ENCODE measurements at places on chromosomes 12 and 14.

- DNase-seq: no peak
Observed at GRCh38 chr12:117024961-117025480, 74.2 kb downstream of the TESC start.

DNA sequence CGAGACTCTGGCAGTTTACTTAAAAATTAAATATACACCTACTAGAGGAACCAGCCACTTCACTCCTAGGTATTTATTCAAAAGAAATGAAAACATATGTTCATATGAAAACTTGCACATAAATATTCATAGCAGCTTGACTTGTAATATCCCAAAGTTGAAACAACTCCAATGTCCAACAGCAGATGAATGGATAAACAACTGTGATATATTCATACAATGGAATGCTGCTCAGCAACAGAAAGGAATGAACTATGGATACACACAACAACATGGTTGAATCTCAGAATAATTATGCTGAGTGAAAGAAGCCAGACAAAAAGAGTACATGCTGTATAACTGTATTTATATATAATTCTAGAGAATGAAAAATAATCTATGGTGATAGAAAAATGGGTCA is 53.4 kb upstream of the DACT1 start:
- DNase-seq: no peak

GRCh38 chr12:74941670-74942069 is 268.0 kb downstream of the KCNC2 start:
- DNase-seq: no peak

DNA sequence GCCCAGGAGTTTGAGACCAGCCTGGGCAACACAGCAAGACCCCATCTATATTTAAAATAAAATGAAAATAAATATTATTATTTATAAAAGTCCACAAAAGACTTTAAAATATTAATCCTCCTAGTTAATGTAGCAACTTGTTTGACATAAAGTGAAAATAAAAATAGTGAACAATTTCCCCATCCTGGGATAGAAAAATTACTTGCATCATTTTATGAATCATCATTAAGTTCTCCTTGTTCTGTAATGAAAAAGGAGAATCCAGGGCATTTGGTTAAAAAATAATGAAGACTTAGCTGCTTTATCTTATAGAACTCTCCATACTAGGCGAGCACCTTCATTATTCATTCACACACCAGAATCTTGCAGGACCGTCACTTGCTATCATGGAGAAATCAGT is 66.1 kb downstream of the ELK3 start:
- DNase-seq: no peak

DNA sequence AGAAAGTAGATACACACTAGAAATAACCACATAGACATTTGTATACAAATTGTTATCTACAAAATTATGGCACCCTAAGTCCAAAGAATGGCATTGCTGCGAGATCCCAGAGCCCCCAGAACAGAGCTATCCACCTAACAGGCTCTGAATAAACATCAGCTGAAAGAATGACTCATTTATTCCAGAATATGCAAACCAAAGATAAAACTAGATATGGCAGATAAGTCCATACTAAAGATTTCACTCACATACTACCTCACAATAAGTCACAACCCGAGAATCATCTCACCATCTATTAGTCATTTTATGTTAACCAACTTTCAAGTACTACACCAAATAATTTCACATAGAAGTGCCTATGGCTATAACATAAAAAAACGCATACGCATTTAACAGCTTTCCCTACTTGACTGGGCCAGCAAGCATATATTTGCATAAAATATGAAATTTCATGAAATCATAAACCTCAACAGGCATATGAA is 5.6 kb downstream of the CNIH1 start:
- no peak for DNase-seq

- no peak for DNase-seq
Observed at GRCh38 chr12:2336409-2336829, 283.6 kb downstream of the CACNA1C start.

DNA sequence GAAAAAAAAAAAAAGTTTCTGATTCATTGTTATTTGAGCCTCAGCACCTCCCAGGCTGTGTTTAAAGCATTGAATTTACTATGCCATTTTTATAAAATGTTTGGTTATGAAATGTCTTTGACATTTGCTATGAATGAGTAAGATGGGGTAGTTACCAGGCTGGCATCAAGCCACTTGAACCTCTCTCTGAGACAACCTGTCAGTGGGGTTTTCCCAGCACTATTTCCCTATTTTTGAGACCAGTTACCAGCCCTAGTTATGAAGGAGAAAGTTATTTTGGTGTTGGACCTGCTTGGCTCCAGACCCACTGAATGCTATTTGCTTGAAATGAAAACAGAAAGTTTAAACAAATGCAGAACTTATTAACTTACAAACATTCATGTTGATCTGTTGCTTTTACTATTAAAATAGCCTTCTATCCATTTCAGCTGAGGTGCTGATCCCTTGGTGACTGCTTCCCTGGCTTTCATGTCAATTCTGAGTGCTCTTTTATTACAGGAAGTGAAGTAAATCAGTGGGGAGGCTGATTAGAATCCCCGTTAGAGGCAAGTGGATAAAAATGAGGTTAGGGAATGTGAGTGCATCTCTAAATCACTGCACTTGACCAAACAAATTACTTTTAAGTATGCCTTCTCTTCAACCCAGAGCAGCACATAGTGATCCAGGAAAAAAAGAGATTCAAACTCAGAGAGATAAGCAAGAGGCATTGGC is 37.8 kb downstream of the LLPH start:
- no peak for DNase-seq

Data from activated gamma-delta T cell treated with anti-CD3 and anti-CD28 coated beads, Interleukin-2, amount 50 U/mL, for 16 hours (primary cell).